Stomach (tissue), 19 donors: ENCODE measurements at places on chromosomes 1 and 21. TPM values are rescaled to one million over a fixed set of nuclear protein-coding genes. Genes with fewer than 3 reads are reported as not detected.

The DCDC2B gene
- total RNA-seq: not detected

The QSOX1 gene
- total RNA-seq: 239 TPM

The ASPM gene
- 12.7 TPM for total RNA-seq

The AQP10 gene
- not detected for total RNA-seq

The PODN gene
- total RNA-seq: 47.2 TPM
